ENCODE measurements at places on chromosomes 2 and 18.

GRCh38 chr2:34320056-34320455, 721.0 kb upstream of the FAM98A start:
- no peak for DNase-seq

GRCh38 chr2:217250013-217250524, 390.2 kb upstream of the TNP1 start:
- peak; percentile 57 for DNase-seq

DNA sequence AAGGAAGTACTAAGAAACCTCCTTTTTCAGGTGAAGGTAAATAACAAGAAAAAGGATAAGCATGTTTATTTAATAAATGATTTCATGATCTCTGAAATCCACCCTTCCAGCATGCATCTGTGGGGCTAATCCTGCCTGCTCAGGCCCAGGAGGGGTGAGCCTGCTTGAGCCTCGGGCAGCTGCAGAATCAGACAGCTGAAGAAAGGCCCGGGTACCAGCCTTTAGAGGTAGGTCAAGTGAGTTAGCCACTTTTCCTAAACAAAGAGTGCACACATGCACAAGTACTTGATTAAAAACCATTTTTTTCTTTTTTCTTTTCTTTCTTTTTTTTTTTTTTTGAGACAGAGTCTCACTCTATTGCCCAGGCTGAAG, 25.7 kb upstream of the FZD7 start:
- no peak for DNase-seq

GRCh38 chr18:6476190-6476589, 61.5 kb upstream of the L3MBTL4 start:
- DNase-seq: no peak

- no peak for DNase-seq
These were observed 226.3 kb downstream of the EIPR1 start for GRCh38 chr2:3151153-3151918.

GRCh38 chr2:154591294-154591820, 107.1 kb upstream of the KCNJ3 start:
- DNase-seq: no peak

GRCh38 chr2:68811364-68811763, 59.8 kb downstream of the BMP10 start:
- DNase-seq: peak; percentile 24

GRCh38 chr2:32904751-32905150, 42.0 kb upstream of the LTBP1 start:
- no peak for DNase-seq

GRCh38 chr2:9380702-9381628, 42.4 kb downstream of the ITGB1BP1 start:
- peak; percentile 94 for DNase-seq

GRCh38 chr18:32877371-32877770, 104.5 kb upstream of the KLHL14 start:
- DNase-seq: no peak

DNA sequence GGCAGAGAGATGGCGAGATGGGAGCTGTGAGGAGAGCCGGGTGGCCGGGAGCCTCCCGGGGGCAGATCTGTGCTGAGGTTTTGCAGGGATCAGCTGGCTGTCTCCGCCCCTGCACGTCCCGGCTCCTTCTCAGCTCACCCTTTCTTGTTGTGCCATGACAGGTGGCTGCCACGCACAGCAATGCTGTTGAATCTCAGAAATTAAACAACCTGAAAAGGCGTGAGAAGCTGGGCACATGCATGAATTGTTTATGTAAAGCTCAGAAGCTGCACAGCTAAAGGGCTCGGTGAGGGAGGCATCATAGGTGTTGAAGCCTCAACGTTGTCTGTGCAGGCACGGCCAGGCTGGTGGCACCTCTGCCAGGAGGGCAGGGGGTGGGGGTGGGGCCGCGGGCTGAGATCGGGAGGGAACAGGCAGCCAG, 858 bp upstream of the RTP5 start:
- no peak for DNase-seq

- no peak for DNase-seq
These were observed 60.4 kb downstream of the FIGN start for GRCh38 chr2:163675388-163675787.

GRCh38 chr18:52670896-52671295, 330.9 kb downstream of the DCC start:
- no peak for DNase-seq

- no peak for DNase-seq
These were observed 97.8 kb downstream of the NCK2 start for GRCh38 chr2:105842555-105842954.

- peak; percentile 28 for DNase-seq
These were observed 79.3 kb upstream of the RNU4ATAC start for GRCh38 chr2:121451398-121451797.

DNA sequence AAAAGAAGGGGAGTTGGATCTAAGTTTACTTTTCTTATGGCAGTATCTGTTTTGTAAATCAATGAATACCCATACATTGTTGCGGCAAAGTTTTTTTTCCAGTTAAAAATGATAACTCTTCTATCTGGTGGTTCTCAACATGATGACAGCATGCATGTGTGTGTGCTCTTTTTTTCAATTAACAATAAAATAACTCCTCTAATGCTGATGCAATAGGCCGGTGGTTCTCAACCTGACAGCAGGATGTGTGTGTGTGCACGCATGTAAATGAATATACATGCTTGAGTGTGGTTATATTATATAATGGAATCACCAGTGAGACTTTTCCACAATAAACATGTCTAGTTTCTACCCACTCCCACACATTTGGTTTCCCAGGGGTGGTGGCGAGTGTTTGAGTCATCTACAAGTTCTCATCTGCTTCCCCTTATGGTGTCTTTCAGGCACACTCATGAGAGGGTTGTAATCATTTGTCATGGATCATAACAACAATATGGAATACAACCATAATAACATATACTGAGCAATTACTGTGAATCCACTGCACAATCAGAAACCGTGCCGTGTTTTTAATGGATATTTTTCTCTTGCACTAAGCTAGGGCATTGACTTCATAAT, 31.2 kb downstream of the PARD3B start:
- no peak for DNase-seq

DNA sequence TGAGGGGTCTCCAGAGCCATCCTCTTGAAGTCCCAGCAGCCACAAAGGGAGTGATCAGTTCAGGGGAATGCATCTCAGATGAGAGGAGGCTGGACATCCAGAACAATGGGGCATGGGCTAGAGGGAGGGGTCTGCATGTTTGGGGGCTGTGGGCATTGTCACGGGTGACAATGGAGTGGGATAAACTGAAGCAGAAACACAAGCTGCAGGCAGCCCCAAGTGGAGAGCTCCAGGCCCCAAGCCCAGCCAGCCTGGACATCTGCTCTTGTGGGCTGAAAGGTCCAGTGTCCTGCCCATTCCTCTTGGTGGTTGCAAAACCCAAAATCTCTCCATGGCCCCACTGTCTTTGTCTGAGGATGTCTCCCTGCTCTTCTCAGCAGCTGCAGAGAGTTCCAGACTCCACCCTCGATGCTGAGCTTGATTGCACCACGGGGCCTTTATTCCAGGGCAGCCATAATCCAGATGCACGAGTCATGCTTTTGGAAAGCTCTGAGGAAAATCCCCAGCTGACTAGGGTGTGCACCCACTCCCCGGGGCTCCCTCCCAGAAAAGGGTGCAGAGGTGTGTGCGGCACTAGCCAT, 149.4 kb downstream of the TNS1 start:
- peak; percentile 73 for DNase-seq

- peak; percentile 38 for DNase-seq
These were observed 197.2 kb downstream of the CYP26B1 start for GRCh38 chr2:71950256-71951082.

DNA sequence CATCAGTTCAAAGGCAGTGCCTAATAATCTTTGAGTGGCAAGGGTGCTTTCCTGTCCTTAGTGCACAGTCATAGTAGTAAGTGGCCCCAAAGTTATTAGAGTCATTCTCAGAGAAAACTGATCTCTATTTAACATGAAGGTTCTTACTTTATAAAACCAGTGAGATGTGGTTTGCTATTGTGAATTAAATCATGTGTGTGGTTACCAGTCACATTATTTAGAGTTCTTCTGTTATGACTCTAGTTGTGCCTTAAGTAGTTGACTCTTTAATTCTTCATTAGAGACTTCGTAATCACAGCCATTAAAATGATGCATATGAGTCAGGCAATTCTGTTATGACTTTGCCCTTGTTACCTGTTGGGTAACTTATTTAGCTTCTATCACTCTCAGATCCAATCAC, 1392.9 kb upstream of the ACVR2A start:
- DNase-seq: no peak

DNA sequence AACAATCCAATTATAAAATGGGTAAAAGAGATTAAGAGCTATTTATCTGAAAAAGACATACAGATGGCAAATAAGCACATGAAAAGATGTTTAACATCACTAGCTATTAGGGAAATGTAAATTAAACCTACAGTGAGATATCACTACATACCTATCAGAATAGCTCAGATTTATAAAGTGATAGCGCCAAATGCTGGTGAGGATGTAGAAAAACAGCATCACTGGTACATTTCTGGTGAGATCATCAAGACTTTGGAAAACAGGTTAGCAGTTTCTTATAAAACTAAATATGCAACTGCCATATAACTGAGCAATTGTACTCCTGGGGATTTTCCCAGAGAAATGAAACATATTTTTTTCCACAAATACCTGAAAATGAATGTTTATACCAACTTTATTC, 100.4 kb downstream of the ACOXL start:
- no peak for DNase-seq

- no peak for DNase-seq
These were observed 109.9 kb upstream of the CTDP1 start for GRCh38 chr18:79569720-79570119.

DNA sequence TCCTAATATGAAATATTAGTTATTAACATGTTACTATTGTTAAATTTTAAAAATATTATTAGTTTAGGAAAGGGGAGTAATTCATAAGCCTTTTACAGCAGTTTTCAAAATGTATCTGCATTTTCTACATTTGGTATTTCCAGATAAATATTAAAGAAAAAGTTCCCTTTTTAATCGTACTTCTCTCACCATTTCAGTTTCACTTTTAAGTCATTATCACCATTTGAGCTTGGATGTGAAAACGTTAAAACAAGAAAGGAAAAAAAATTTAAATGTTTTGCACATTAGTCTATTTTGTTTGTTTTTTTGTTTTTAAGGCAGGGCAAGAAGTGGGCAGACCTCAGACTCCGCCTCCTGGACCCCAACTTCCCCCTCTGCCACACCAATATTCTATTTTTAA, 3.3 kb upstream of the SRSF7 start:
- DNase-seq: no peak

GRCh38 chr2:16750175-16750924, 84.7 kb upstream of the CYRIA start:
- no peak for DNase-seq

GRCh38 chr18:79515944-79516351, 120.2 kb downstream of the NFATC1 start:
- no peak for DNase-seq

DNA sequence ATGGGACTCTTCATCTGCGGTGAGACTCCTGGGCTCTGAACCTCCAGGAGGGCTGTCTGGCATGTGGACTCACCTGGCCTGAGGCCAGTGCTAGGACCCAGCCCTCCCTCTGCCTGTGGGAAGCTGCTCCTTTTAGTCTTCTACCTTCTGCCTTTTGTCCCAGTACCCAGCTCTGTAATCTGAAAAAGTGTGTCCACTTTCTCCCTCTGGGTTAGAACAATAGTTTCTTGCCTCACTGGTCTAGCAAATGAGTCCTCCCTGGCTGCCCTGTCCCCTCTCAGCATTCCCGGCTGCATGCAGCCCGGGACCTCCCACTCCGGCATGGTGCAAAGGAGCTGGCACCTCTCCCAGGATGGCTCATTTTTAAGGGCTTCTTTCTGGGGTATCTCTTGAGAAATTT, 25.9 kb downstream of the GKN2 start:
- DNase-seq: no peak

DNA sequence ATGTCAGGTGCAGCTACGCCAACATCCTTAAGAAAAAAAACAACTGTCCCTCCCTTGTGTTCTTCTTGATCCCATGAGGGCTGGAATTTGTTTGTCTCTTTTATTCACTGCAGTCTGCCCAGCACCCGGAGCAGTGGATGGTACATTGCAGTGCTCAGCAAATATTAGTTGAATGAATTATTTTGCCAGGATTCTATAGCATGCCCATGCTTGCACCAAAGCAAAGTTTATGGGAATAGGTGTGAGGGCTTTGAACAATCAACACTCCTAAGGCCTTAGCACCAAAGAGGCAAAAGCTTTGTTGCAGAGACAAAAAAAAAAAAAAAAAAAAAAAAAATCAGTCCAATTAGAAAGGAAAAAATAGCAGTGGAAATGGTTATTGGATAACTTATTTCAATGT, 28.7 kb upstream of the DCC start:
- no peak for DNase-seq

- DNase-seq: no peak
These were observed 130.7 kb downstream of the WDSUB1 start for GRCh38 chr2:159155791-159156190.

DNA sequence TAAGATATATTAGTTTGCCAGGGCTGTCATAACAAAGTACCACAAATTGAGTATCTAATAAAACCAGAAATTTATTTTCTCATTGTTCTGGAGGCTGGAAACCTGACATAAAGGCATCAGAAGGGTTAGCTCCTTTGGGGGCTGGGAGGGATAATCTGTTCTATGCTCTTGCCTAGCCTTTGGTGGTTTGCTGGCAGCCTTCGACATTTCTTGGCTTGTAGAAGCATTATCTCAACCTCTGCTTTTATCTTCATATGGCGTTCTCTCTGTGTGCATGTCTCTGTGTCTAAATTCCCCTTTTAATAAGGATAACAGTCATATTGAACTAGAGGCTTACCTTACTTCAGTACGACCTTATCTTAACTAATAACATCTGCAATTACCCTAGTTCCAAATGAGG, 22.8 kb upstream of the NT5C1B start:
- no peak for DNase-seq

- peak; percentile 37 for DNase-seq
These were observed 55.6 kb downstream of the ANKRD44 start for GRCh38 chr2:197254776-197255530.

All from mesenchymal stem cell (in vitro differentiated cells and primary cell).